ENCODE measurements at places on chromosomes 7 and 10.

GRCh38 chr7:91180746-91181145, 83.5 kb upstream of the FZD1 start:
- DNase-seq = no peak

- DNase-seq = no peak
These were observed 162.8 kb upstream of the LANCL2 start for GRCh38 chr7:55202150-55202913.

DNA sequence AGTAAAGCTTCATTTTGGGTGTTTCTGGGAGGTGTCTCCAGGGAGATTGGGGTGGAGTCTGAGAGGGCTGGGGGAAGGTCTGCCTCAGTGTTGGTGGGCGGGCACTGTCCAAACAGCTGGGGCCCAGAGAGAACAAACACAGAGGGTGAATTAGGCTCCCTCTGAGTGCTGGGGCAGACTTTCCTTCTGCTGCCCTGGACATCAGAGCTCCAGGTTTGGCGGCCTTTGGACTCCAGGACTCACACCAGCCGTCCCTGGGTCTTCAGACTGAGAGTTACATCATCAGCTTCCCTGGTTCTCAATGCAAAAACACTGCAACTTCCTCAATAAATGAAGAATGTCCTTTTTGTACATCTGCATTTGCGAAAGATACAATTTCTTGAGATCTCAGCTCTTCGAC, 427.4 kb downstream of the PTPRN2 start:
- no peak for DNase-seq

DNA sequence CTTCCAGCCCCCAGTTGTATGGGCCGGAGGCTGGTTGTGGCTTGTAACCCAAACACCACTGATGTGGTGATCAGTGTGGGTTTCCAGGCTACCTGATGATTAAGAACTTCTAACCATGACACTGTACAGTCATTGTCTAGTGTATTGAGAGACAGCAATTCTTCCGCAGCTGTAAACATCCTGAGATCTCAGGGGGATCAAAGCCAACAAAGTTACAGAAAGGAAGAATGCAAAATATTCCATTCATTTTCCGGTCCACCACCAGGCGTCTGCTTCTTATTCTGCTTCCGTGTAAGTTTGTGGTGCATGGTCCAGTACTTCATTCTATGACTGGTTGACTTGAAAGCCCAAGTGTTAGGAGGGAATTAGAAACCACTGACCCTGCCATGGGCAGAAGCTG, 10.3 kb upstream of the GLI3 start:
- DNase-seq = no peak

- no peak for DNase-seq
These were observed 15.2 kb upstream of the UBE2D1 start for GRCh38 chr10:58319599-58319998.

DNA sequence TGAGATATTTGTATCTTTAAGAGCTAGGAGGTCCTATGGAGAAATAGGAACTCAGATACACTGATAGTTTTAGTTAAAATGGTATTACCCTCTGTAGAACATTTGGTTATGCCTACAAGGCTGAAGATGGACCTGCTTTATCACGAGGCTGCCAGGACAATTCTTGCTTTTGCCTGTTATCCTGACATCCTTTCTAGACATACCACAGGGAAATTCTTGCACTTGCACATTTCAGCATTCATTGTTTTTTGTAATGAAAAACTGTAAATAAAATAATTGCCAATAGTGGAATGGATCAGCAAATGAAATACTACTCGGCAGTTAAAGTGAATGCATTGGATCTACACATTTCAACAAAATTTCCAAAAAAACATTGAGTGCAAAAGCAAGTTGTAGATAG, 9.7 kb downstream of the COL28A1 start:
- DNase-seq = no peak

- no peak for DNase-seq
These were observed 66.0 kb upstream of the SHH start for GRCh38 chr7:155878250-155878649.

DNA sequence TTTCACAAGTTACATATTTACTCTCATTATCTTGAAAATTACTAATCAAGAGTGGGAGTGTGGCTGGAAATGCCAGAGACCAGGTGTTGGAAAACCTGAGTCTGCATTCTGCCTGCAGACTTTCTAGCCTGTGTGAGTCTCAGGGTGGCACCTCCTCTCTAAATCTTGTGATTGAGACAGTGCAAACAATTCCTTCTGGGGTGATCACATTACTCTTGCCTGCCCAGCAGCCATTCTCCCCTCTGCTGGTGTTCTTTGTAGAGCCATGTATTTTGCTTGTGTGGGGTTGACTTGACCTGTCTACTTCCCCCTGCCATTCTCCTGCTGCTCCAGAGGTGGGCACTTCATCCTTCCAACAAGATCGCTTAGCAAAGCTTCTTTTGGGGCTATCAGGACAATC, 101.1 kb downstream of the RAPGEF5 start:
- no peak for DNase-seq

DNA sequence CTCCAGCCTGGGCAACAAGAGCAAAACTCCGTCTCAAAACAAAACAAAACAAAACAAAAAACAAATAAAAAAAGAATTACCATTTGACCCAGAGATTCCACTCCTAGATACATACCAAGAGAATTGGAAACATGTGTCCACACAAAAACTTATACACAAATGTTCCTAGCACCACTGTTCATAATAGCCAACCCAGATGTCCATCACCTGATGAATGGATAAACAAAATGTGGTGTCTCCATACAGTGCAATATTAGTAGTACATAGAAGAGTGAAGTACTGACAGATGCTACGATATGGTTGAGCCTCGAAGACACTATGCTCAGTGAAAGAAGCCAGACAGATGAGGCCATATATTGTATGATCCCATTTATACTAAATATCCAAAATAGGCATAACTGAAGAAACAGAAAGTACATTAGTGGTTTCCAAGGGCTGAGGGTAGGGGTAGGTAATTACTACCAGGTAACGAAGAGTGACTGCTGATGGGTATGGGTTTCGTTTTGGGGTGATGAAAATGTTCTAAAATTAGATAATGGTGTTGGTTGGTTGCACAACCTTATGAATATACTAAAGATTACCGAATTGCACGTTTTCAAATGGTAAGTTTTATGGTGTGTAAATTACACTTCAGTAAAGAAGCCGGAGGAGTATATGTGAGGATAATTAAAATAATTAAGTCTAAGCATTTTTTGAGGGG, 20.0 kb downstream of the MYO1G start:
- no peak for DNase-seq

DNA sequence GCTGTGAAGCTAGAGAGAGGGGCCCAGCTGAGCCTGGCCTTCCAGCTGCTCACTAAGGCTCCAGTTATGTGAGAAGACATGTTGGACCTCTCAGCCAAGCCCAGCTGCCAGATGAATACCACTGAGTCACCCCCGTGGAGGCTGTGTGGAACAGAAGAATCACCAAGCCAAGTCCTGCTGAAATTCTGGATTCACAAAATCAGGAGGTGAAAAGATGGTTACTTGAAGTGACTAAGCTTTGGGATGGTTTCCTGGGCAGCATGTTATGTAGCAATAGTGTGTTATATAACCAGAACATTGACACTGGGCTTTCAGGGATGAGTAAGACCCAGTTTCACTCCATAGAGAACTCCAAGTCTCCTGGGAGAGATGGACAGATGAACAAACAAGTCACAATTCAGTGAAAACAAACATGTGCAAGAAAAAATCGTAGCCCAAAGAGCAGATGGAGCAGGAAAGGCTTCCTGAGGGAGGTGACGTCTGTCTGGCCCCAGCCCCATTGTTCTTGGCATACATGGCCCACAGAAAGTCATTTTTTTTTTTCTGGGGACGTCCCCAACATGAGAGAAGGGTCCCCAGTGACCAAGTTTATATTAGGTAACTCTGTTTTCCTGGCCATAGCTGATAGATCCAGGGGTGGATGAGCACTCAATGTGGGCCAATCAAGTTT, 64.1 kb upstream of the PDZD8 start:
- no peak for DNase-seq

GRCh38 chr10:79409726-79410085, 35.7 kb downstream of the ZCCHC24 start:
- DNase-seq = no peak

DNA sequence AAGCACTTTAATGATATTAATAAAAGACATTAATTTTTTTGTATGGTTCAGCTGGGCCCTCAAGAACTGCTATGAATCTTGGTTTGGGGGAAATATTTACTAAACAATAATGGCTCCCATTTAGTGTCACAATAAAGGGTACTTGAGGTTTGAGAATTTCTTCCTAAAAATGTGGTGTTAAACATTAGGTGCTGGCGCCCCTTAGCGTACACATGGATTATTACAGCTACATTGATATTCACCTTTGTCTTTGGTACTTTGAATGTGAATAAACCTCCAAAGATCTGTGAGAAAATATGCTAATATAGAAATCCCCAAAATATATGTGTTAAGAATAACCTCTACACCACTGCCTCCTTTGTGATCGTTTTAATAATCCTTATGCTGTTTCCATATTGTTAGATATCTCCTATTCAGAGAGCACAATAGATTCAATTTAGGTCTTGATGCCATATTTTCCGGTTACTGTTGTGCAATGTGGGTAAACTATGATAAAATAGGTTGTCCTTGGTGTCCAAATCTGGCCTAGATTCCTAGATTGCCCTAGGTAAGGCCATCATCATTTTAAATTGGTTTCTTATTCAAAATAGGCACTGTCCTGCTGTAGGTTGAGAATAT, 161.8 kb upstream of the CACNA2D1 start:
- DNase-seq = no peak

GRCh38 chr10:64648915-64649314, 1127.7 kb downstream of the REEP3 start:
- no peak for DNase-seq
